Small intestine (tissue), 16 donors: ENCODE measurements at places on chromosomes 16 and 17.

DNA sequence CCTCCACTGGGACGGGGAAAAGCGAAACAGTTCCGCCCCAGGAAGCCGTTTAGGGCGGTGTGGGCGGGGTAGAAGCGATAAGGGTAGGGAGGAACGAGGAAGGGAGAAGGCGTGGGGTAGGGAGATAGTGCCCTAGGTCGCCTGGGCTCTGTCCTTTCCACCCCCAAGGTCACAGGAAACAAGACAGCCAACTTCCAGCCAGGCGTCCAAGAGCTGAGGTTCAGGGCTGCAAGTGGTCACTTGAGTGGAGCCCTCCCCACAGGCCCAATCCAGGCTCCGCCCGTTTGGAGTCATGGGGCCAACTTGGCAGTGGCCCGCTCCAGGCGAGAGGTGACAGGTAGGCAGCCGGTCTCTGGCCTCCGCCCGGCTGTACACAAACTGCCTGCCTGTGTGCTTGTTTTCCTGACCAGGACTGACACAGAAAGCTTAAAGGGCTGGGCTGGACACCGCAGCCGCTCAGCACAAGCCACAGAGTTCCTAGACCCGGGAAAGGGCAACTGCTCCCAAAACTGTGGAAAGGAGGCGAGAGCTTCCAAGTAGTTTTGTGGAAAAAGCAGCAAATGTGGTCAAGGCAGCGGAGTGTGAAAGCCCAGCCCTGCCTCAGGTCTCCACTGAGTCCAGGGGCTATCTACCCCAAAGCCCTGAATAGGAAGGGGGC, at the start of gene RILP:
RILP (minus strand) TSS at position 23 of the 658 bp plus-strand sequence. CDS start 62 bp downstream, outside the sequence.
- H3K36me3 ChIP-seq, result peaks cover 80% of the 10 kb centered on the region
- peak; percentile 91 for DNase-seq
- no peaks in the 10 kb centered on the region for H3K27me3 ChIP-seq
- peaks cover 28% of the 10 kb centered on the region for H3K4me1 ChIP-seq
- peak within 1 kb of the TSS; percentile 48 for H3K4me3 ChIP-seq
- peak within 1 kb of the TSS; percentile 89 for H3K27ac ChIP-seq

DNA sequence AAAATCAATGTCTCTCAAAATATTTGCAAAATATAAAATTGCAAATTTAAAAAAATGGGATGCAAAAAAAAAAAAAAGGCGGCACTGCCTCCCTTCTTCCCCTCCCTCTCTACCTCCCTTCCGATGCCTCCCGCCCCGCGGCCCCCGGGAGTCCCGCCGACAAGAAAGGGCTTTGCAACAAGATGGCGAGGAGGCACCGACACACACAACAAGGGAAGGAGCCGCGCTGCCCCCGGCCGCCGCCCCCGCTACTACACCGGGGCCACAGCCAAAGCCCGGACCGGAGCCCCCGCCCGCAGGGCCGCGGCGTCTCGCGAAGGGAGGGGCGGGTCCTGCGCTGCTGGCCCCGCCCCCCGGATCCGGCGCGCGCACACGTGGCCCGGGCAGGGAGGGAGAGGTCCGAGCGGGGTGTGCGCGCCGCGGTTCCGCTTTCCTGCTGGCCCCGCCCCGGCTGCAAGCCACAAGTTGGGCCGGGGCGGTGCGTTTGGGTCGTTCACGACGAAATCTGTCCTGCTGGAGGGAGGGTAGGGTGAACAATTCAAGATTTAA, at the start of gene MNT:
MNT (minus strand) TSS at position 184 of the 549 bp plus-strand sequence. CDS start 348 bp downstream, outside the sequence.
- peak; percentile 96 for DNase-seq
- H3K27ac ChIP-seq, result peak within 1 kb of the TSS; percentile 100
- H3K4me1 ChIP-seq, result peaks cover 13% of the 10 kb centered on the region
- peaks cover 13% of the 10 kb centered on the region for H3K36me3 ChIP-seq
- H3K4me3 ChIP-seq, result peak within 1 kb of the TSS; percentile 98

GRCh38 chr17:27778183-27778582, 22.1 kb downstream of the NOS2 start:
- no peaks in the 10 kb centered on the region for H3K4me1 ChIP-seq
- H3K27me3 ChIP-seq, result no peaks in the 10 kb centered on the region
- H3K36me3 ChIP-seq, result peaks cover 5% of the 10 kb centered on the region
- H3K27ac ChIP-seq, result no peak overlapping the region

- no peaks in the 10 kb centered on the region for H3K27me3 ChIP-seq
- no peak for DNase-seq
- H3K27ac ChIP-seq, result no peak overlapping the region
- H3K4me3 ChIP-seq, result no peak overlapping the region
Observed at GRCh38 chr17:41003926-41004325, 4.2 kb upstream of the KRTAP3-2 start.

DNA sequence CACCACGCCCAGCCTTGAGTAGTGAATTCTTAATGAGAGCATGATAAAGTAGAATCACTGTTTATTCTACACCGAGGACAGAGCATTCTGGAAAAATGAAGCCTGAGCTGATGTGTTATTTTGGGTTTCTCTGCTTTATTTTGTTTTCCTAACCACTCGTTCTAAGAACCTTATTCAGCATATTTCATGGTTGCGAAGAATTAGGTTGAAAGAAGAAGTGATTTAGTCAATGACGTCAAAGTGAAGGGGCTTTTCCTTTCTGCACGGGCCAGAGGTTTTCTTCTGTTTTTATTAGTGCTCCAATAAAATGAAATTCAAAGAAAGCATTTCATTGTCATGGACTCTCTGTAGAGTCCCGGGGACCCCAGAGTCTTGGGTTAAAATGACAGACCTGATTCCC, 178.5 kb downstream of the MAF start:
- DNase-seq, result no peak
- H3K4me3 ChIP-seq, result no peak overlapping the region
- peaks cover 4% of the 10 kb centered on the region for H3K4me1 ChIP-seq
- no peaks in the 10 kb centered on the region for H3K36me3 ChIP-seq

DNA sequence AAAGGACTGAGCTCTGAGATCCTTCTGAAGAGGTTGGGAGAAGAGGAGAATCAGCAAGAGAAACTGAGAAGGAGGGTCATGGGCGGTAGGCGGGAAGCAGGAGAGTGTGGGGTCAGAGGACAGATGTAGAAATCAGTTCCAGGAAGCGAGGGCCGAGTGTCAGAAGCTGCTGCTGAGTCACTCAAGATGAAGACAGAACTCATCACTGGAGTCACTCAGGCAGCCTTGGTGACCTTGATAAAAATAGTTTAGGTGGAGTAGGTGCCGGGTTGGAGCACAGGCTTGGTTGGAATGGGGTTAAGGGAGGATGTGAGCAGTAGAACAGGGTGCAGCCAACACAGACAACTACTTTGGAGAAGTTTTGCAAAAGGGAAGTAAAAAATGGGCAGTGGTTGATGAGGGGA, 6.1 kb upstream of the ITGAM start:
- H3K27ac ChIP-seq, result no peak overlapping the region
- DNase-seq, result peak; percentile 84
- H3K4me3 ChIP-seq, result no peak overlapping the region
- no peaks in the 10 kb centered on the region for H3K4me1 ChIP-seq
- no peaks in the 10 kb centered on the region for H3K27me3 ChIP-seq

GRCh38 chr16:25060920-25061319, 45.8 kb upstream of the ARHGAP17 start:
- peak; percentile 55 for DNase-seq
- H3K27me3 ChIP-seq, result no peaks in the 10 kb centered on the region
- H3K27ac ChIP-seq, result peak overlapping the region; percentile 80
- no peaks in the 10 kb centered on the region for H3K4me1 ChIP-seq
- no peak overlapping the region for H3K4me3 ChIP-seq

DNA sequence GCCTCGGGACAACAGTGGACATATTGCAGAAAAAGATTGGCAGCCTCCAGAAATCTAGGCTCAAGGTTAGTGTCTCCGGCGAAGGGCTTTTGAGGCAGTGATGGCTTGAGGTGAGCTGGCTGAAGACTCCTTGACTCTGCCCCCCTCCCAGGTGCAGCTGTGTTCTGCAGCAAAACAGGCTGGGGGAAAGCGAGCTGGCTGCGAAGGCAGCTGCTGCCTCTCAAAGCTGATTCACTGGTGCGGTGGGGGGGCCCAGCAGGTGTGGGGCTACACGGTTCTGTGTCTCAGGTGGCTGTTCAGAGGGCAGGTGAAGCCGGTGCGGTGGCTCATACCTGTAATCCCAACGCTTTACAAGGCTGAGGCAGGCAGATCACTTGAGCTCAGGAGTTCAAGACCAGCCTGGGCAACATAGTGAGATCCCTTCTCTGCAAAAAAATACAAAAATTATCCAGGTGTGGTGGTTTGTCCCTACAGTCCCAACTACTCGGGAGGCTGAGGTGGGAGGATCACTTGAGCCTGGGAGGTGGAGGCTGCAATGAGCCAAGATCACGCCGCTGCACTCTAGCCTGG, 22.9 kb downstream of the C16orf96 start:
- DNase-seq, result no peak
- no peaks in the 10 kb centered on the region for H3K27me3 ChIP-seq

DNA sequence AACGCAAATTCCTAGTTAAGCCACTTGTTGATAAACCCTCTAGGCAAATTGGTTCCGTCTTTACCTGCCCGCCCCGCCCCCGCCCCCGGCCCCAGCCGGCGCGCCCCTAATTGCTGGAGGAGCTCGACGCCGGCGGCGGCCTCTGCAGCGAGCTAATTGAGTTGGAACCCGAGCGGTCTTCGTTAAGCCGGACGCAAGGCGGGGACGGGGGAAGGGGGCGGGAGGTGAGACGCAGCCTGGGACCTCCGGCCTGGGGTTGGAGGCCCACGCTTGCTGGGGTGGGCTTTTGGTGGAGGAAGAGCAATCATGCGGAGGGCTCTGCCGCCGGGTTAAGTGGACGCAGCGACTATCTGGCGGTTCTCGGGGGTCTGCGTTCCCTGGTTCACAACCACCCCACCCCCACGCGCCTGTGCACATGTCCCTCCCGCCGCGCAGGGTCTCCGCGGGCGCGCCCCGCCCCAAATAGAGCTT, 12.7 kb upstream of the FOXF1 start:
- peaks cover 15% of the 10 kb centered on the region for H3K36me3 ChIP-seq
- H3K27me3 ChIP-seq, result peaks cover 20% of the 10 kb centered on the region
- peak overlapping the region; percentile 82 for H3K27ac ChIP-seq

GRCh38 chr16:79838496-79839259, 238.1 kb upstream of the MAF start:
- no peak for DNase-seq
- peak overlapping the region; percentile 2 for H3K4me3 ChIP-seq
- H3K36me3 ChIP-seq, result no peaks in the 10 kb centered on the region
- no peaks in the 10 kb centered on the region for H3K27me3 ChIP-seq
- H3K27ac ChIP-seq, result no peak overlapping the region
- H3K4me1 ChIP-seq, result peaks cover 9% of the 10 kb centered on the region
